ENCODE measurements at places on chromosomes 6 and 20.

DNA sequence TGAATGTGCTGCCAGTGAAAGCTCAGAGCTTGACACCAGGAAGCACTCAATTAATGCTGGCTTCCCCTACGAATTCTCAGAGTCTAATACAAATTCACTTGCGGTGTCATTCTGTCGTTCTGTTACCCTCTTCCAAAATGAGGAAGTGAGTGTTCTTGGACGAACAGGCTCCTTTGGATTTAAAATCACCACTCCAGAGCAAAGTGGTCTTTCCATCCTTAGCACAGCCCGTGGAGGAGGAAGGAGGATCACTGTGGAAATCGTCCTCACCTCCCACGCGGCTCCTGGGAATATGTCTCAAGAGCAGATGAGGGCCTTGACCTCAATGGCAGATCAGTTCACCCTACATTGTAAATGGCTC, 41.7 kb downstream of the RIOK1 start:
- no peak for DNase-seq

DNA sequence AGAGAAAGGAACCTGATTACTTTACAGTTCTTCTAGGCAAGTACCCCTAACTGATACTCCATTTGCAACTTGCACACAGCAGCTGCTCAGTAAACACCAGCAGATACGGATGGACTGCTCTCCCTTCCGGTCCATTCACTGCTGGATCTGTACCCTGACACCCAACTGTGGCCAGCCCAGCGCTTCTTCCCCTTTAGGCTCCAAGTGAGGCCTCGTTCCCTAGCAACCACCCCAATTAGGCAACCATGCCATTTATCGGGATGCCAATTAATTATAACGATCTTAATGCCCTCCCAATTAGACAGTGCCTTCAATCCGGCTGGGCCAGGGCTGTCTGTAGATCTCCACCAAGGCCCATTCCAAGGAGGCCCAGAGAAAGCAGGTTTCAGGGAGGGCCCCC, 3.2 kb downstream of the SULF2 start:
- DNase-seq = no peak

DNA sequence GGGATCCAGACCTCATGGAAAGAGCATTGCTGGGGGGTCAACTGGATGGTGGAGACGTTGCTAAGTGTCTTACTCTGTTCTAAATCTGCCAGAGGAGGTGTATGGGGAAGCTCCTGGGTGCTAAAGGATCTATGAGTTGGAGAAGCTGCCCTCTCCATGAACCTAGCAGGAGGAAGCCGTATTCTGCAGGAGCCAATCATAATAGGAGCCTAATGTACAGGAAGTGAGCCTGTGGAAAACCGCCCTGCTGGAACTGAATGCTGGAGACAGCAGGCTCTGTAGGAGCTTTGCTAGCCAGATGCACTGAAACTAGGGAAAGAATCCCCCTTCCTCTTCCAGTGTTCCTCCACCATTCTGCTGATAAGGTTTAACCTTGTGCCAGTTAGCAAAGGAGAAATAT, 10.9 kb downstream of the CASP8AP2 start:
- no peak for DNase-seq

- DNase-seq = no peak
Observed at GRCh38 chr20:20369250-20370093, 1.6 kb downstream of the INSM1 start.

DNA sequence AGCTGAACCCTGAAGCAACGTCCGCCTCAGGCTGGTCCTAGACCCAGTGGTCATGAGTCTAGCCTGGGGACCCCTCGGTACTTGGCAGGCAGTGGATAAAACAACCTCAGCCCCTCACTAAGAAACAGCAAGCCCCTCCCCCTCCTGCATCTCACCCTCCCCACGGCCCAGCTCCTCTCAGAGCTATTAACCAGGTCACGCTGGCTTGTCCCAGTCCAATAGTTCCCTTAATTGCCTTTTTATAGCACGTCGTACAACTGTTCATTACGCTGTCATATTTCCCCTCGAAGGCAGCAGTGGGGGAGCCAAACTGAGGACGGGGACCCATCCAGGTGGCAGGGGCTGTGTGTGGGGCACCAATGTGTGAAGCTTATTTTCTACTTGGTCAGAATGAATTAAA, 8.6 kb upstream of the SLC32A1 start:
- no peak for DNase-seq

All from GM03348 (cell line).